ENCODE measurements at places on chromosomes 1 and 21. TPM values are rescaled to one million over a fixed set of nuclear protein-coding genes. Genes with fewer than 3 reads are reported as not detected.

NUDT4B gene
- total RNA-seq, result not detected

DNA sequence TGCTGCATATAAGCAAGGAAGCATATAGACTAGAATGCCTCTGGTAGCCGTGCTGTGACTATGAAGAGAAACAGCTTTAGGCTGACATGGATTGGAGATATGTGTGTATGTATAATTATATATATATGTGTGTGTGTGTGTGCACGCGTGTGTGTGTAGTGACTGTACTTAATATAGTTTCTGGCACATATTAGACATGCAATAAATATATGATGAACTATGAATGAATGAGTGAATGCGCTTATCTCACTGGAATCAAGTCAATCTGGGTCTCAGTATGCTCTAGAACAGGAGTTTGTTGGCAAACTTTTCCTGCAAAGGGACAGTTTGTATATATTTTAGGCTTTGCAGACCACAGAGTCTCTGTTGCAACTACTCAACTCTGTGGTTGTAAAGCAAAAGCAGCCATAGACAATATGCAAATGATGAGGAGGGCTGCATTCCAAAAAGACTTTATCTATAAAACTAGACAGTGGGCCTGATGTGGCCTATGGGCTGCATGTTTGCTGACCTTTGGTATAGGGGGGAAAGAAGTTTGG is 482.9 kb upstream of the USP24 start:
- no peak for DNase-seq

DNA sequence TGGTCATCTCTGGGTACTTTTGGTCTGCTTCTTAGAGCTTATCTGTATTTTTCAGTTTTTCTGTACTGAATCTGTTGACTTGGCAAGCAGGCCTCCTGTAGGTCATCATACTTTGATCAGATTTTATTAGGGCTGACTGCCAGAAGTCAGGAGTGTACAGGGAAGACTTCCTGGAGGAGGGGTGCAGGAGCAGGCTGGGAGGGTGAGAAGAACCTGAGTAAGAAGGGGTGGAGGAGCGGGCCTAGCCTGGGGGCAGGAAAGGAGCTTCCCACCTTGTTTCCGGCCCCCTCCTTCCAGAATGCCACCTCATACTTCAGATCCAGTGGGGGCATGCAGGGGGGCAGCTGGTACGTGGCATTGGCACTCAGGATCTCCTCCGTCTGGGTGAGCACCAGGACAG is 18.3 kb upstream of the IL22RA1 start:
- DNase-seq, result no peak

GRCh38 chr1:170856455-170856854 is 78.9 kb upstream of the MROH9 start:
- no peak for DNase-seq

- DNase-seq, result peak; percentile 65
Observed at GRCh38 chr1:32623775-32624174, 26.6 kb downstream of the ZBTB8OS start.

DNA sequence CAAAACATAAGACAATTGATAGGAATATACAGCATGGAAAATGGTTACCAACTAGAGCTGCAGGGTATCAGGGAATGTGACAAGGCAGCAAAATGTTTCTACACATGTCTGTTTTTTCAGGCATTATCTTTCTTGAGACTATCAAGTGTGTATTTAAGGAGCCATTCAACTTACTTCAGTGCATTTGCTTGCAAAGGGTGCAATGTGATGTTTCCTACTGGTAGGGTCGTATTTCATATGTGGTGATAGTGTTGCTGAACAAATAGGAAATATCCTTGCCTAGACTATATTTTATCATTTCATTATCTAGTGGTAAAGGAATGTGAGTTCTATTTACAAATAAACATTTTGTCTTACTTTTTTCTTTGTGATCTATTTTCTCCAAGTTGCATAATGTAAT is 42.4 kb downstream of the PTPRC start:
- no peak for DNase-seq

GRCh38 chr1:187270256-187270655 is 441.5 kb downstream of the PLA2G4A start:
- no peak for DNase-seq

- no peak for DNase-seq
Observed at GRCh38 chr1:178483251-178483957, 13.4 kb downstream of the CLEC20A start.

GBP7 gene
- not detected for total RNA-seq

DNA sequence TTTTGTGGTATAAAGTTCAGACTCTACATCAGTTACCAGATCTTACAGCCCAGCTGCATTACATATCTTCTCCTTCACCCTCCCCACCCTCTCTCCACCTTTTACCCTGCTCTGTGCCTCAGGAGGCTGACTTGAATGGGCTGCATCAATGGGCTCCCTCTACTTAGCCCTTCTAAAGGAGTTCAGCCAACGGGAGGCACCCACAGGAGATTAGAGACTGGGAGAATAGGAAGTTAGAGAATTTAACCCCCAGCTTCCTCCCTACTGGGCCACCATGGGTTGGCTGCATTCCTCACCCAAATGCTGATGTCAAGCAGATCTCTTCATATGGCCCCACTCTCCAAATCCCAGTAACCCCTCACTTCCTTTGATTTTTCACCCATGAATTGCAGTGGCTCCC is 17.1 kb upstream of the DUSP23 start:
- DNase-seq, result no peak

DNA sequence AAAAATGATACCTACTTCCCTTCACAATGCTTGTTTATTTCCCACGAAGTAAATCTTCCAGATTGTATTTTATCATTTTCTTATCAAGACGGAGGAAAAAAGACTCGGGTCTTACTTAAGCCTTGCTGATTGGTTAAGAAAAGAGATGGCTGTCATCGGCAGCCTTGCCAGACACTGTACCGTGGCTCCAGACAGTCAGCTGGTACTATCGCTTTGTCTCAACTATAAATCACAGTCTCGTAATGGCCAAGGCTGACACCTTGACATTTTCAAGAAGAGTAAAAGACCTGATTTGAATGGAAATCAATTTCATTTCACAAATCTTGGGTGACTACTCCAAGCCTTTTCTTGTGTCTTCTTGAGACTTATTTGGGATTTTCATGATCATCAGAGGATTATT is 868.0 kb downstream of the USP25 start:
- no peak for DNase-seq

TTC22 gene
- total RNA-seq, result 1.4 TPM

GRCh38 chr1:98421085-98421435 is 240.5 kb upstream of the SNX7 start:
- no peak for DNase-seq

DNA sequence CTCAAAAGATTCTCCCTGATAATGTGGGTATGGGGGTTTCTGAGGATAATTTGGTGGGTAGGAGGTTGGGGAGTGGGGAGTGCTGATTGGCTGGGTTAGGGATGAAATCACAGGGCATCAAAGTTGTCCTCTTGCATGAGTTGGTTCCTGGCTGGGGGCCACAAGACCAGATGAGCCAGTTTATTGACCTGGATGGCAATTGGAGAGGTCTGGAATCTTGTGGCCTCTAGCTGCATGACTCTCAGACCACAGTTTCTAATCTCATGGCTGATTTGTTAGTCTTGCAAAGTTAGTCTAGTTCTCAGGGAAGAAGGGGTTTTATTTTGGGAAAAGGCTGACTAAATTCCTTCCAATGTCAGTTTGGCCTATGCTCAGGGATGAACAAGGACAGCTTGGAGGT is 3.3 kb upstream of the GBP1 start:
- DNase-seq, result no peak

PPM1J gene
- 0.46 TPM for total RNA-seq

- DNase-seq, result no peak
Observed at GRCh38 chr1:19710825-19711611, 46.3 kb downstream of the HTR6 start.

DNA sequence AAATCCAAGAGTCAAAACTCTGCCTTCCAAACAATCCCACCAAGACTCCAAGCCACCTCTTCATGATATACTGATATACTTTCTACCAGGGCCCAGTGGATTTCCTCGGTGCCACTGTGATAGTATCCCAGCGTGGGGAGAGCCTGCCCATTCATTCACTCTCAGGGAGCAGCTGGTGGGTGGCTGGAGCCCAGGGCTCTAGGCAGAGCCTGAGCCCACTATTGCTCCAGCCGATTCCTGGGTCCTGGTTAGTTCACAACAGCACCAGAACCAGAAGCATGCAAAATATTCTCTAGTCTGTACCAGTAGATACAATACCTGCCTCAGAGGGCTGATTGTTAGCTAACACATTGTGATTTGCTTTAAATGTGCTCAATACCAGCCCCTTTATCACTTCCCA is 831 bp downstream of the CSRP1 start:
- DNase-seq, result no peak

TRIM63 gene
- 0.31 TPM for total RNA-seq

MEGF6 gene
- total RNA-seq, result 4.6 TPM

RSPH1 gene
- total RNA-seq, result 0.33 TPM

GRCh38 chr1:30400507-30400906 is 322.9 kb downstream of the MATN1 start:
- DNase-seq, result no peak

KCNK2 gene
- not detected for total RNA-seq

DNA sequence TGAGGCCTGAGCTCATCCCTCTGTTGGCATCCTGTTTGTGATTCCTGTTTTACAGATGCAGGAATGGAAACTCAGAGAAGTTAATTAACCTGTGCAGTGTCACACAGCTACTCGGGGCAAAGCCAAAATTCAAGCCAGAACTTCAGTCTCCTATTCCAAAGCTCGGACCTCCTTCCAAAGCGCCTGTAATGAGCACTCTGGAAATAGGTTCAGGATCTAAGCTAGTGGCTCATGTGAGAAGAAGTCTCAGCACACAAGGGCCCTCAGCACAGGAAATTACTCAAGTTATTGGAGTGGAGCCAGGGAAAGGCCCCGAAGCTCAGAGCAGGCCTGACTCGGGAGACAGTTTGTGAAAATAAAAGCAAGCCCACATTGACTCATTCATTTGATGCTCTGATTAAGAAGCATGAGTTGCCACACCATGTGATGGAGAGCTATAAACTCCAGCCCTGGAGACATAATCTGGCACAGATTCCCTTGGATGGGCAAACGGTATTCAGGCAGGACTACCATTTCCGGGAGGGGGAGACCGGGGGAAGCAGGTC is 50.6 kb upstream of the LYST start:
- peak; percentile 74 for DNase-seq

GRCh38 chr1:103110701-103111100 is 2.4 kb upstream of the COL11A1 start:
- no peak for DNase-seq

DNA sequence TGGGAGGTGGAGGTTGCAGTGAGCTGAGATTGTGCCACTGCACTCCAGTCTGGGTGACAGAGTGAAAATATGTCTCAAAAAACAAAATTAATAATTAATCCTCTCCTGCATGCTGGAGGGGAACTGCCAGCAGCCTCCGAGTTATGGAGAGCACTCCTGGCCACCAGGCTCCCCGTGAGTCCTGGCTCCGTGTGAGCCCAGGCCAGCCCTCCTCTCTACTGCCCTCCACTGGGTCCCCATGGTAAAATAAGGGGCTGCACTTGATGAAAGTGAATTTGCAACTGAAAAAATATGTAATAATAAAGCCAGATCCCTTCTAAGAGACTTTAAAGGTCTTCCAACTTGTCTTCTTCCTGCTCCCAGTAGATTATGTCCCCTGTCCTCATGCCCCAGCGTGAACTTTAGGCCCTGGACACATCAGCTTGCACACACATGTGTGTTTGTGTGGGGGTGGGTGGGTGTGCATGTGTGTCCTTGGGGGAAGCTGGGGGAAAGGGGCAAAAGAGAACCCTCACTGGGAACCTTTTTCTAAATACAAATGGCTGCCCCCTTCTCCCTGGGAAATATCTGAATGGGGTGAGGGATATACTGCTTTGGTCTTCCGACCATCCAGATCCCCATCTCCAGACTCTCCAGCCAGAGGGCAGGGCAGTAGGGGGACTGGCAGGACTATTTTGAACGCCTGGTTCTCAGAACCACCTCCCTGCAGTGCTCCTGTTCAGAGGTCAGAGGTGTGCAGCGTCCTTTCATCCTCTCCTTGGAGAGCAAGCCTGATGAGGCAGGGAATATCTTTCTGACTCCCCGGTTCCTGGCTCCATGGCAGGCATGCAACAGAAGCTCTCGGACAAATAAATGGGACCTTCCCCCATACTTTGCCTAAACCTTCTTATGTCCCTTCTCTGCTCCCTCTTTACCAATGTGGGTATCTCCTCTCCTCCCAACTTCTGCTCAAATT is 26.2 kb downstream of the NEK2 start:
- no peak for DNase-seq

DNA sequence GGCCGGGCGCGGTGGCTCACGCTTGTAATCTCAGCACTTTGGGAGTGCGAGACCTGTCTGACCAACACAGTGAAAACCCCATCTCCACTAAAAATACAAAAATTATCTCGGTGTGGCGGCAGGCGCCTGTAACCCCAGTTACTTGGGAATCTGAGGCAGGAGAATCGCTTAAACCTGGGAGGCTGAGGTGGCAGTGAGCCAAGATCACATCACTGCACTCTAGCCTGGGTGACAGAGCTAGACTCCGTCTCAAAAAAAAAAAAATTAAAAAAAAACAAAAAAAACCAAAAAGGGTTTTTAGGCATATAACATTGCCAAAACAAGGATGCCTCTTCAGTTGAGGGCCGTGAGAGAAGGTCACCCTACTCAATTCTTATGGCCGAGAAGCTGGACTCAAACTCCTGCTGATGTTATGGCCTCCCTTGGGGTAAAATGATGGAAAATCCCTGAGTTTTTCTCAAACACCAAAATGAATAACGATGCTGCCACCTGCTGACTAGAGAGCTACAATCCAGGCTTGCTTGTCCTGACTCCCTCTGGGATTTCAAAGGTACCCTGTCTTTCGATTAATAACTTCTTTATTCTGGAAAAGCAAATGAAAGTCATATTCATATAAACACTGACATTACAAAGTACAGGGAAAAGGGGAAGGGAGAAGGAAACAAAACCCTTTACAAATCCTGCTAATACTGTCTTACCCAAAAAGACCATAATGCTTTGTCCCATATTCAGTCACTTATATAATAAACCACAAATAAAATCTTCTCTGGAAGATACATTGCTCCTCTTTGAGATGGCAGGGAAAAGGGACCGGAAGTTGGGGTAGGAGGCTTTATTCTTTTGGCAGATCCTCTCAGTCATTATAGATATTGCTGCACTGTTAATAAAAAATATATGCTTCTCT is 10.7 kb downstream of the RAB42 start:
- no peak for DNase-seq

Measured in activated naive CD4-positive, alpha-beta T cell treated with anti-CD3 and anti-CD28 coated beads, Interleukin-2, amount 50 U/mL, for 72 hours (primary cell).